ENCODE measurements at places on chromosomes 2 and 18.

DNA sequence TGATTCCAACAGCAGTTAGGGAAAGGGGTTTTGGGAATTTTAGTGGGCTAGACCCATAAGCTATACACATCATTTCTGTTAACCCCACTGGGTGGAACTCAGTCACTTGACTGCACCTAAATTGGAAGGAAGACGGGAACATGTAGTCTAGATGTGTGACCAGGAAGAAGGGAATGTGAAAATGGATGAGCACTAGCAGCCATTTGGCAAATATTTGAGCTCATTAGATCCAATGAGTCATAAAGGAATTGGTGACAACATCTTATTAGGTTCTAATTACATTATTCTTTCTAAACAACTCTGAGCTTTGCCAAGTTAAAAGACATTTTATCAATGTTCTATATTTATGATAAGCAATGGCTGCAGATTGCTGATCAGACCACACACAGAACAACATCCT, 400.6 kb downstream of the IRS1 start:
- DNase-seq = no peak

DNA sequence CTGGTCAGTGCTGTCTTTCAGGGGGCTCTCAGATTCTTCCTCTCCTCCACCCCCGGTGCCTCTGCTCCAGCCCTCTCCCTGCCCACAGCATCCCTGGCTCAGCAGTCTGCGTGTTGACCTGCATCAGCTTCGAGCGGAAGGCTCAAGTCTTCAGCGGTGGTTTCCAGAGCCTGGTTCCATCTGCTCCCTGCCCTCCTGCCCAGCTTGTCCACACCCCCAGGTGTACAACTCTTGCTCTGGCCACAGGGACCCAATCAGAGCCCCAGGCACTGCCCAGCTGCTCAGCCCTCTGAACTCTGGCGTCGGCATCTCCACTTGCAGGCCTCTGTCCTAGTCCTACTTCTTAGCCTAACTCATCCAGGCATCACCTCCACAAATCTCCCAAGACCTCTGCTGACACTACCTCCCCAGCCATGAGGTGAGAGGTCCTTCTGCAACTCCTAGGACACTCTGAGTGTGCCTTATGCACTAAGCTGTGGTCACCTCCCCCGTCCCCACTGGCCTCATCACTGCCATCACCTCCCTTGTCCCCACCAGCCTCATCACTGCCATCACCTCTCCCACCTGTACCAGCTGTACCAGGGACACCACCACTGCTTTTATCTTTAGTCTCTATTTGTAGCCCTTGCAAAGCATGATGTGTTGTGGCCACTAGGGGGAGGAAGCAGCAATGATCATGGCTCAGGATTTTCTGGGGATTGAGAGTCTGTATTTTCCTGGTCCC, 60.9 kb downstream of the EDAR start:
- peak; percentile 55 for DNase-seq

- DNase-seq = no peak
These were observed 16.1 kb downstream of the COLEC11 start for GRCh38 chr2:3610881-3611505.

GRCh38 chr18:47883771-47884413, 46.6 kb downstream of the SMAD2 start:
- DNase-seq = no peak

- DNase-seq = peak; percentile 79
These were observed 188.1 kb downstream of the ARL4C start for GRCh38 chr2:234308813-234309195.

- DNase-seq = no peak
These were observed 600.0 kb upstream of the SLC39A10 start for GRCh38 chr2:195057001-195057400.

DNA sequence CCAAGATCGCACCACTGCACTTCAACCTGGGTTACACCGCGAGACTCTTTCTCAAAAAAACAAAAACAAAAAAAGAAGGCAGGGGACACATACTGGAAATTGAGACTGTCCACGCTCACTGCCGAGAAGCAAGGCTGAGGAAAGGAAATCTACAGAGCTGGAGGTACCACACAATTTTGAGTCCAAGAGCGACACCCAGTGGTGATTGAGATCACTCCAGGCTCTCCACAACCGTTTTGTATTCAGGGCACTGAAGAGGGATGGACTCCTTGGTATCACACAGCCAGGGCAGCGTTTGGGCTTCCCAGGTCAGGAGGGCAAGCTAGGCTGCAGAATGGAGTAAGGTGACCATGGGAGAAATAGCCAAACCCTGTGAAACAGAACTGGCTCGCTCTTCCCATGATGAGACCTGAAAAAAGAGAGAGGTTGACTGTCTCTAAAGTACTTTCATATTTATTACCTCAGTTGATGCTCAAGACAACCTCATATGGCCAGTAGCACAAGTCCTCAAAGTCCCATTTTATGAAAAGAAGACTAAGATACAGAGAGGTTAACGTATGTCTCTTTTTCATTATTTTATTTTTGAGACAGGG, 74.5 kb upstream of the YPEL5 start:
- peak; percentile 61 for DNase-seq

- DNase-seq = no peak
These were observed 402.8 kb upstream of the SYT4 start for GRCh38 chr18:43680096-43680495.

DNA sequence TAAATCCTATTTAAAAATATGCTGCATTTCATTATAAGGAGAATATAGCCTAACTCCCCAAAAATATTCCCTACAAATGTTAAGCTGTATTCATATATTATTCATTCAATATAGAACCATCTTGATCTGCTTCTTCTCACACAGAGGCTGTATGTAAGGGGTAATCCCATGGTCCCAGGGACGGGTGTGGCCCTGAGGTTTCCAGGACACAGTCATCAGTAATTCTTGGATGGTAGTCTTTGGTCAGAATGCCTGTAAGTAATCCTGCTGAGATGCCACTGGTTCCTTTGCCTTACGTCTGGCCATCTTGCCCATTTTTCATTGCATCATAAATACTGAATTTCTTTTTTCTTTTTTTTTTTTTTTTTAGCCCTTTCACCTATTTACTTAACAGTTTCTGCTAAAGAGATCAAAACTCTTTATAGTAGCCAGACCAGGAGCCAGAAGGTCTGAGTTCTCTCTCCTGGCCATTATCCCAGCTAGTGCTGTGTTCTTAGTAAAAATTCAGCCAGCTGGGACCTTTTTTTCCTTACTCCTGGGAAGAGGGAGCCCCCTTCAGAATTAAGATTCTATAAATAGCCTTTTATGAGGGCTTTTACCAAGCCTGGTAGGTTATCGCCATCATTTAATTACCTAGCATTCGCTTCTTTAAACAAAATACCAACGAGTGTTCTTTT, 134.9 kb downstream of the SOX11 start:
- no peak for DNase-seq

- no peak for DNase-seq
These were observed 10.1 kb upstream of the RIOK3 start for GRCh38 chr18:23442958-23443357.

DNA sequence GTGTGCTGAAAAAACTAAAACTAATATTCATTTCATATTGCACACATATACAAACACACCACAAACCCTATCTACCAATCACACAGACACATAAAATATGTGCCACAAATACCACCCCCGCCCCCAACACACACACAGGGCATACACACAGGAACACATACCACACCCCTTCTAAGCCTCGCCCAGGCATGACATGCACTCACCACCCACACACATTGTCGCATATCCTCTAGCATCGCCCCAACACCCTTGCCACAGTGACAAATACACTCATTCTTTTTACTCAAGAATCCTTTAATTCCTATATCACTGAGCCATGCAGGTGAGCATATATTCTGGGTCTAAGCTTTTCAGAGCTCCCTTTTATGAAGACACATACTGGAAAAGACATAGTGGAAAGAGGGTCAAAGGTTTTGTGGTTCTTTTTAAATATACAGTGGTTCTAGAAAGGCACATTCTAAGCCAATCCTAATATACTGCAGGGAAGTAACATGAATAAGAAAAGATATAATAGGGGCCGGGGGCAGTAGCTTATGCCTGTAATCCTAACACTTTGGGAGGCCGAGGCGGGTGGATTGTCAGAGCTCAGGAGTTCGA, 24.5 kb upstream of the LCLAT1 start:
- DNase-seq = peak; percentile 84

DNA sequence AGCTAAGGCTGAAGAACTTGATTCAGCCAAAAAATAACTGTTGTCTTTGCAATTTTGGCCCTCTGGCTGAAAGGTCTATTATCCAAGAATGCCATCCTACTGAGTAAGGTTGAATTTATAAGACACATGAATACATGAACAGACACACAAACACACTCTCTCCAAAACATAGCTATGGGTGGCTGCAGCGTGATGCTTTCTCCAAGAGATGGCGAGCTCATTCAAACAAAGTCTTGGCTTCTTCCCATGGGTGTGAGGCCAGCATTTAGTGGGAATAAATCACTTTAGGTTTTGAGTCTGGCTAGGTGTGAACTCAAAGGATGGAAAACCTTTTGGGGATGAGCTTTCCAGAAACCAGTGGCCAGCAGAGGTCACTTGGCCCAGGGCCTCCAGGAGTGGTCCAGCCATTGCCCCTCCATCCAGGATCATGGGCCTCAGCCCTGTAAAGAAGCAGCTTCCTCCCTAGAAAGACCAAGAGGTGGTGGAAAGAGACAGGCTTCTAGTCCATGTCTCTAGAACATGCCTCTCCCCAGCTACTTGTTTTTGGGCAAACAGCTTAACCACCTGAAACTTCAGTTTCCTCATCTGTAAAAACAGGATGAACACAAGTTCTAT, 11.0 kb upstream of the OSR1 start:
- no peak for DNase-seq

- no peak for DNase-seq
These were observed 416.0 kb upstream of the CNTNAP5 start for GRCh38 chr2:123609077-123609476.

DNA sequence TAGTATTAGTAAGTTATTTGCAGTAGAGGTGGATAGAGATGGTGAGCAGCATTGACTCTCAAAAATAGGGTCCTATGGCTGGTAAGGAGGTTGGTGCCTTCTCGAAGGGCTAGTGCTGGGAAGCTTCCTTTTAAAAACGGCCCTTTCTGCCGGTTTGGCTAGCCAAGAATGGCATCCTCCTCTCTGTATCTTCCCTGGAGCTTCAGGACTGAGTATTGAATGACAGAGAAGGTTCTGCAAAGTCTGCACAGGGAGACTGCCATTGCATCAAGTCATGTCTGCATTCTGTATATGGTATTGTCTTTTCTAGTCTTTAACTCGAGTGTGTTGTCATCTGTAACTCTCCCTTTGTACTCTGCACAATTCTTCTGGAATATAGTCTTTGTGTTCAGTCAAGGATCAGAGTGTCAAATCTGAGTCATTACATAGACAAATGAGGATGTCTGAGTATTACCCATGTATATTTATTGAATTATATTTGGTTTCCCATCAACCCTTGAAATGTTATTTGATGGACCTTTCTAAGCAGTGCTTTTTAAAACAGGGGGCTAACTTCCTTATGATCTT, 1.1 kb downstream of the LDLRAD4 start:
- DNase-seq = no peak

DNA sequence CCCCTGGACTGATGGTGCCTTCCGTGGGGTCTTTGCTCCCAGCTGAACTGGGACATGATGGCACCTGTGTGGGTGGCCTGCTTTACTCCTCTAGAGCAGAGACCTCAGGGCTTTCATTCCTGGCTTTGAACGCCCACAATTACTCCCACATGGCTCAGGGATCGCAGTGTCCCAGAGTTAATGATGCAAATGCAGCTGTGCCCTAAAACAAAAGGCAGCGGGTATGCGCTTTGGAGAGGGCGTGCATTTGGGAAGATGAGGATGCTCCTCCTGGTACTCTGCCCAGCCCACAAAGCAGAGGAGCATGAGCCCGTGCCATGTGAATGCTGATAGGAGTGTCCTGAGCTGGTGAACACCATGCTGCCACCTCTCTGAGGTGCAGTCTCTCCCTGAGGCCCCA, 173.4 kb downstream of the FHOD3 start:
- no peak for DNase-seq

DNA sequence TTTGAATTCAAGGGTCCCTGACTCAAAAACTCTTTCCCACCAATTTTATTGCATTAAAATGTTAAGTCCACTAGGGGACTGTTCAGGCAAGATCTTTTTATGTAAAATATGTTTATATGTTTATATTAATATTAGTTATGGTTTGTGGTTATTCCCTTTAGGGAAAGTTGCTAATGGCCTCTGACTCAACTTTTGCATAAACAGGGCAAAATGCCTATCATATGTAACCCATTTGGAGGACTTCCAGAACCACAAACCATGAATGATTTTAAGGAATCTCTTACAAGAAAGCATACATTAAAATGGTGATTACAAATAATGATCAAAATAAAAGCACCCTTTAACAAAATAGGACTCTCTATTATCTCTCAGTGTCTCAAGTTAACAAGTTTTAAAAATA, 1484.5 kb upstream of the ZEB2 start:
- DNase-seq = no peak

DNA sequence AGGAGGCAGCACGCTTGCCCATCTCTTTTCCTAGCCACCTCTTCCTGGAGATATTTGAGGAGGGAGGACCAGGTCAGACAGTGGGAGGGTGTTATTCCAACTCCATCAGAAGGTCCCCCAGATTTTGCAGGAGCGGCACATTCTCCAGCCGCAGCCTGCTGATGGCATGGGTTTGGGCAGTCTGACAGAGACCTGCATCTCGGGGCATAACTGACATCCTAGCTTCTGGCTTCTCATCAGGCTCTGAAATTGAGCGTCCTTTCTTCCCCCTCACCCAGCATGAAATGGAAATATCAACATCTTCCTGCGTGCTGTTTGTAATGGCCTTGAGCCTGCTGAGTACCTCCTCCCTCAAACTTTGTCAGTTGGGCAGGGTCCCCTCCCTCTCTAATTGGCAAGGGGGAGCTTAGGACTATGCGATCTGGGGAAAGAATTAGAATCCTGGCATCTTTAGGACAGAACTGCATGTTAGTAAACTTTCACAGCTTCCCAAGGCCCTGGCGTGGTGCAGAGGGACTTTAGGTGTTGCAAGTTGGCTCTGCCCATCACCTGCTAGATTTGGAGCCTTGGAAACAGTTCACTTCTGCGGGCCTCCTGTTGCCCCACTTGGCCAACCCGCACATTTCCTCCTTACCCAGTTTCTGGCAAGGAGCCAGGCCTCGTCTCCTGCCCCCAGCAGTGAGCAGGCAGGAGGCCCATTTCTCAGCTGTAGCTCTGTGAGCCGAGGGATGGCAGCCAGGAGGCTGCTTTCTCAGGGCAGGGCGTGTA, 2.2 kb downstream of the ITM2C start:
- peak; percentile 75 for DNase-seq

GRCh38 chr2:113281910-113282746, 3.4 kb upstream of the PAX8 start:
- no peak for DNase-seq

DNA sequence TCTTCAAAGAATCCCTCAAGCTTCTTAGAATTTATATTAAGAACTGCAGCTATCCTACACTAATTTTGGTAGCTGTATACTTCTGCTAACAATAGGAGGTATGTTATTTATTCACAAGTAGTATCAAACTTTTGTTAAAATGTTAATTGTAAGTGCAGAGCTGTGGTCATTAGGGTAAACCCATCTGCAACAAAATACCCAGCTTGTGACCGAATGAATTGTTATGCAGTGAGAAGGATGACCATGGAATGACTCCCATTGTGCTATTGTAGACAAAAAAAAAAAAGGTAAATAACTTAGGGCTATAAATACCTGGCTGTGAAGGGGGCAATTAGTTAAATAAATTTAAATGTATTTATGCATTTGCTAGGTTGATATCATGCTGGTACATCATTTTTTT, 186.1 kb downstream of the ADCYAP1 start:
- DNase-seq = no peak

GRCh38 chr2:44956843-44957242, 15.3 kb downstream of the SIX3 start:
- DNase-seq = no peak

All from CD4-positive, alpha-beta T cell treated with Interleukin-17A for 1 hour (primary cell).